Breast epithelium (tissue), 4 donors: ENCODE measurements at places on chromosomes 11 and 22. TPM values are rescaled to one million over a fixed set of nuclear protein-coding genes. Genes with fewer than 3 reads are reported as not detected.

The C1QTNF5 gene
- total RNA-seq, result 55.0 TPM

The SERPINH1 gene
- 168 TPM for total RNA-seq

The IGLL1 gene
- total RNA-seq, result not detected

The TCN1 gene
- not detected for total RNA-seq

The TP53I11 gene
- 75.7 TPM for total RNA-seq

GRCh38 chr11:115363921-115364320 is 140.3 kb downstream of the CADM1 start:
- DNase-seq, result no peak
- no peaks in the 10 kb centered on the region for H3K4me1 ChIP-seq
- H3K27ac ChIP-seq, result no peak overlapping the region
- no peak overlapping the region for H3K4me3 ChIP-seq

GRCh38 chr11:131964698-131965483 is 594.5 kb downstream of the NTM start:
- H3K4me1 ChIP-seq, result no peaks in the 10 kb centered on the region
- H3K36me3 ChIP-seq, result no peaks in the 10 kb centered on the region
- H3K4me3 ChIP-seq, result no peak overlapping the region
- no peaks in the 10 kb centered on the region for H3K27me3 ChIP-seq
- H3K27ac ChIP-seq, result no peak overlapping the region
- no peak for DNase-seq

GRCh38 chr22:20137671-20138416 is 6.2 kb downstream of the ZDHHC8 start:
- H3K36me3 ChIP-seq, result no peaks in the 10 kb centered on the region
- no peak overlapping the region for H3K4me3 ChIP-seq
- H3K4me1 ChIP-seq, result peaks cover 16% of the 10 kb centered on the region
- H3K27me3 ChIP-seq, result no peaks in the 10 kb centered on the region
- DNase-seq, result no peak

DNA sequence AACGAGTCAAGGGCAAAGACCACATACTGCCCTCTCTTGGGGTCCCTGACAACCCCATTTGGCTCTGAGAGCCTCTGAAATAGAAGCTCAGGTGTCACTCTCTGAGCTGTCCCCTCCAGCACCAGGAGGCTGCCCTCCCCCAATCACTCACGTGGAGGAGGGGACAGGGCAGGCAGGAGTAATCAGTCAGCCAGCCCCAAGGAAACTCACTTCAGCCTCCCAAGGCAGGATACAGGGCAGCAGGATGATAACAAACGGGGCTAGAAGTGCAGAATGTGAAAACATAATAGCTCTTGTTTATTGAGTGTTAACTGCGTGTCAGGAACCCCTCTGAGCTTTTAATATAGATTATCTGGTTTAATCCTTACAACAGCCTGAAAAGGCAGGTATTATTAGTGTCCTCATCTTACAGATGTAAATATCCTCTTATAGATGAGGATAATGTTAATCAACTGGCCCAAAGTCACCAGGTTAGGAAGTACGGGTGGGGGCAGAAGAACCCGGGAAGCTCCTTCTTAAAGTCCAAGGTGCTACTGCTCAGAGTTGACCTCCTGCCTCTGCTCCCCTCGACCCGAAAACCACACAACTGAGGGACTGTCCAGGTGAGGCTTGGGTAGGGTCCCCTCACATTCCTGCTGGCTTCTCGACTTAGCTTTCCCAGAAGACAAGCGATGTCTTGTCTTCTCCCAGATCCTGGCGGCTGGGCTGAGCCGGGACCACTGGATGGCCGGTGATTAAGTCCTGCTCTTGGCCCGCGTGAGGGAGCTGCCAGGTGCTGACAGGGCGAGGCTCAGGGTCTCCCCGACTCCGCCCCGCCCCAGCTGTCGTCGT is 2.7 kb downstream of the CHRM4 start:
- DNase-seq, result no peak
- H3K4me3 ChIP-seq, result peak overlapping the region; percentile 46
- H3K4me1 ChIP-seq, result peaks cover 20% of the 10 kb centered on the region
- H3K27ac ChIP-seq, result no peak overlapping the region

GRCh38 chr22:44051961-44052360 is 27.9 kb downstream of the PARVB start:
- H3K4me1 ChIP-seq, result no peaks in the 10 kb centered on the region
- H3K4me3 ChIP-seq, result no peak overlapping the region
- DNase-seq, result no peak
- no peaks in the 10 kb centered on the region for H3K27me3 ChIP-seq
- H3K36me3 ChIP-seq, result no peaks in the 10 kb centered on the region

GRCh38 chr11:35377262-35377661 is 42.1 kb downstream of the SLC1A2 start:
- H3K27me3 ChIP-seq, result no peaks in the 10 kb centered on the region
- DNase-seq, result no peak
- H3K4me3 ChIP-seq, result no peak overlapping the region
- H3K36me3 ChIP-seq, result no peaks in the 10 kb centered on the region
- peak overlapping the region; percentile 61 for H3K27ac ChIP-seq
- H3K4me1 ChIP-seq, result no peaks in the 10 kb centered on the region

- no peaks in the 10 kb centered on the region for H3K4me1 ChIP-seq
- no peak for DNase-seq
- no peaks in the 10 kb centered on the region for H3K27me3 ChIP-seq
- H3K27ac ChIP-seq, result no peak overlapping the region
- H3K4me3 ChIP-seq, result no peak overlapping the region
- H3K36me3 ChIP-seq, result peaks cover 4% of the 10 kb centered on the region
Measured at GRCh38 chr11:13421561-13421960, 41.5 kb downstream of the BTBD10 start.

DNA sequence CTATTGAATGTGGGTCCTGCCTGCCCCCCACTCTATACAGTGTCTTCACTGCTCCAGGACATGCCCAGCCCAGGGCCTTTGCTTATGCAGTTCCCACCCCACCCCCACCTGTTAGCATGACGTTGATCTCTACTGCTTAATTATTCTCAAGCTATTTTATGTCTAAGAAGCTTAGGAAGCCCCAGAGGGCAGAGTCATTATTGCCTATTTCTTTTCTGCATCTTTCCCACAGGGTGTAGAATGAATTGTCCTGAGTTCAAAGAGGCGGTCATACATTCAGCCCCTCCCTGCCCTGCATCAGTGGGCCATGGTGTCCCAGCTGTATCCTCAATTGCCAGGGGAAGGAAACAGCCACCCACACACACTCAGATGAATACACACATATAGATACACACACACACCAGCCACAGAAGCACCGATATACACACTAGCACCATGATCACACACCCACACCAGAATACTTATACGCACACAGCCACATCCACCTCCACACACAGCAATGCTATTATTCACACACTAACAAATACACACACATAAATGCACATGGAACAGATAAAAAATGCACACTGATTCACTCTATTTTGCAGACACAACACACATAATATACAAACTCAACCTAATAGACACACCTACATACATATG is 1.5 kb downstream of the PDE2A start:
- H3K4me3 ChIP-seq, result no peak overlapping the region
- H3K36me3 ChIP-seq, result no peaks in the 10 kb centered on the region
- no peak for DNase-seq
- H3K27me3 ChIP-seq, result peaks cover 58% of the 10 kb centered on the region
- H3K27ac ChIP-seq, result no peak overlapping the region

DNA sequence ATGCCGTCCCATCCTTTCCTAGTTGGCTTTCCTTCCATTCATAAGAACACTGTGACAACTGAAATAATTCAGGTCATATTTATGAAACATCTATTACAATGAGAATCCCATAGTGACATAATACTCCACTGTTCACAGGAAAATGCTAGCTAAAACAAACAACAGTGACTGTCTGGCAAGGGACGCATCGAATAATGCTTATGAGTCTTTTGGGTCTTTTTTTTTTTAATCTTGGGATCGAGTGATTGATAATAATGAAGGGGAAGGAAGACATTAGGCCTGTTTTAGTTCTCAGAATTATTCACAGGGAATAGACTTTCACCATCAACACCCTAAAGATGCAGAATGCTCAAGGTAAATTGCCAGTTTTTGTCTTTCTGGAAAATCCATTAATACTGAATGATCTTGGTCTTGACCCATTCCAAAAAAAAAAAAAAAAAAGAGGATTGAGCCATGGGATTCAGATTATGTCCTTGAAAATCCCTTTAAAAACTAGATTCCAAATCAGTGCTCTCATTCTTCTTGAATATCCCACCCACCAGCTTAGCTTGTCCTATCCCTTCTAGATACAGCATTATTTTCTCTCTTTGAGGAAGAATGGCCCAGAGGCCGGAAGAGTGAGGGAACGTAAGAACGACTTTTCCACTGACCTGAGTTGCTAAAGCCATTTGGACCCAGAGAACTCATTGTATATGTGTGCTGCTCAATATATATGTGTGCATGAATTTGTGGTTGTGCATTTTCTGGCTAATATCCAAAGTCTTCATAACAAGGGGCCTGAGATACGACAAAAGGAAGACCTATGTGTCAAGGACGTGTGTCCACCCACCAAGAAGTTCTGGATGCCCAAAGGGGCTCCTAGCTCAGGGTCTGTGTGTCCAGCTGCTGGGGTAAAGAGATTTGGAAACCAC is 35.2 kb upstream of the CREB3L1 start:
- H3K27ac ChIP-seq, result peak overlapping the region; percentile 74
- no peak overlapping the region for H3K4me3 ChIP-seq
- no peaks in the 10 kb centered on the region for H3K27me3 ChIP-seq
- DNase-seq, result no peak
- H3K36me3 ChIP-seq, result no peaks in the 10 kb centered on the region
- no peaks in the 10 kb centered on the region for H3K4me1 ChIP-seq

DNA sequence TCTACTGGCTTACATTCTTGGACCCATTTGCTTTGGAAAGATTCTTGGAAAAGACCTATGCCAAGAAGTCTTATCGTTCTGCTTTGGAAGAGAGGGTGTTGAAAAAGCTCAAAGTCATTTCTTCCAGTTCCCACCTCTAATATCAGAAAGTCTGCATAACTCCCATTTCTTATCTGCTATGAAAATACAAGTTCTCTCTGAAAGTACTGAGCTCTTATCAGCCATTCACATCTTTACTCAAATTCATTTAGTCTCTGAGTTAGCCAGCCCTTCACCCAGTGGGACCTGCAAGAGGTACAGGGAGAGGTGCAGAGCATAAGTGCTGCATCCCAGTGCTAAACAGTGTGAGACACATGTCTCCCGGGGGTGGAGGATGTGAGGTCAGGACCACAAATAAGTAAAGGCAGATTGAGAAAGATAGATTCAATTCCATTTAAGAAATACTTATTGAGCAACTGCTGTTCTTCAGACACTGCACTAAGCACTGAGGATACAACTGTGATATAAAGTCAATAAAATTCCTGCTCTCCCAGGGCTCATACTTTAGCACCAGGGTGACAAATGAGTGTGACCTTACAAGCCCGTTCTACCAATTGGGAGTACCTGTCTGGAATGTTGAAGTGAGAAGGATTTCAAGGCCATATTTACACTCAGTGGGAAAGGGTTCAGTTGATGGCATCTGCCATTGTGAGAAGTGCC is 76.7 kb downstream of the PISD start:
- no peaks in the 10 kb centered on the region for H3K27me3 ChIP-seq
- H3K36me3 ChIP-seq, result no peaks in the 10 kb centered on the region
- peak overlapping the region; percentile 81 for H3K27ac ChIP-seq
- no peak for DNase-seq
- H3K4me1 ChIP-seq, result no peaks in the 10 kb centered on the region

- H3K4me1 ChIP-seq, result no peaks in the 10 kb centered on the region
- DNase-seq, result no peak
- no peaks in the 10 kb centered on the region for H3K27me3 ChIP-seq
Measured at GRCh38 chr22:37239336-37240239, 4.5 kb downstream of the RAC2 start.

GRCh38 chr11:560305-561147 is at the start of the genes LMNTD2 and RASSF7:
LMNTD2 (minus strand) TSS chr11:560738; CDS start chr11:560716, 22 bp downstream.
RASSF7 (plus strand) TSS chr11:560970; CDS start chr11:561769, 799 bp downstream.
- H3K4me1 ChIP-seq, result no peaks in the 10 kb centered on the region
- peak within 1 kb of the TSS; percentile 63 for H3K4me3 ChIP-seq
- H3K27me3 ChIP-seq, result no peaks in the 10 kb centered on the region
- peak within 1 kb of the TSS; percentile 89 for H3K27ac ChIP-seq

DNA sequence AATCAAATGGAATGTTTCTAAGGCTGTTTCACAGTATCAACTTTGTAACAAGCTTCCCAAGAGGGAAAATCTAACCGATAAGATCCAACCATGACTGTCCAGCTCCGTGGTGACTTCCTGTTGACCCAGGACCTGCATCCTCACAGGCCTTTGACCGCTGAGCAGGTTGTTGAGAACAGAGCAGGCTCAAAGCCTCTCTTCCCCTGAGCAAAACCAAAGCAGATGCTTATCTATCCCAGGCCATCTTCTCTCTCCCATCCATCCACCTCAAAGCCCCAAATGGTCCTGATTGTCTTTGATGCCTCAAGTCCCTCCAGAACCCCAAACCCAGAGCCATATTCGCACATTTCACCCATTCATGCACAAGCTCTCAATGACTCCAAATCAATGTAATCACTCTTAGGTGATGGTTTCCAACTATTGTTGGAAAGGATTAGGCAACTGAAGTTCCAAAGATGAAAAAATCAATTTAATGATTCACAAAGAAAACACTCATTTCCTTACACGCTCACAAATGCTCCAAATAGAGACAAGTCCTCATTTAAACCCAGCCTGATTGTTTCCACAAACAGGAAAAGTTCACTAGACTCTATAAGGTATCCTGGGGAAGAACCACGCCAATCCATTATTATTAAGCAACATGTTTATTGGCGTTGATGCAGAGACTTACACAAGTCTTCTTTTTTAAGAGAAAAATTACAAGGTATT is 48.7 kb downstream of the C11orf58 start:
- DNase-seq, result no peak
- no peaks in the 10 kb centered on the region for H3K27me3 ChIP-seq
- H3K27ac ChIP-seq, result no peak overlapping the region
- no peak overlapping the region for H3K4me3 ChIP-seq
- H3K4me1 ChIP-seq, result peaks cover 7% of the 10 kb centered on the region

DNA sequence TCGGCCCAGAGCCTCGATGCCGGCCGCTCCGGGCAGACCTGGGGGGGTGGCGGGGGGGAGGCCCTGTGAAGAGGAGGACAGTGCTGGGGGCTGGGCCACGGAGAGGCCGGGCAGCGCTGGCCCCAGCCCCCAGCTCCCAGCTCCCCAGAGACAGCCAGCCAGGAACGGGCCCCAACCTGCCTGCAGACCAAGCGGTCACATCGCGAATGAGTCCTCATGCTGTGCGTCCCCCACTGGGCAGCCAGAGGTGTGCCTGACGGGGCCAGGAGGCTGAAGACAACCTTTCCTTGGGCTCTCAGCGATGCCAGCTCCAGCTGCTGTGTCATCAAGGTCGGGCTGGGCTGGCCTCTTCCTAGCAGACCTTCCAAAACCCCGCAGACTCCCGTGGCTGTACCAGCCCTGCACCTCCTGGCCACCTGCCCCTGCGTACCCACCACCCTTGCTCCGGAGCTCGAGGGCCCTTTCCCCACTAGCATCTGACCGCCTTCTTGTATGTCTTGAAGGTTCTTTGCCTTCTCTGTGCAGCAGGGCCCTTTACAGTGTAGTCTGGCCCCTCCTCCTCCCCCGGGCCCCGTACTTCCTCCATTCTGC is 88.4 kb downstream of the CDKN1C start:
- no peak overlapping the region for H3K4me3 ChIP-seq
- H3K4me1 ChIP-seq, result no peaks in the 10 kb centered on the region
- no peak for DNase-seq
- peak overlapping the region; percentile 10 for H3K27ac ChIP-seq

GRCh38 chr22:20906387-20906767 is 10.8 kb upstream of the CRKL start:
- no peaks in the 10 kb centered on the region for H3K4me1 ChIP-seq
- H3K36me3 ChIP-seq, result no peaks in the 10 kb centered on the region
- H3K27ac ChIP-seq, result no peak overlapping the region
- no peak overlapping the region for H3K4me3 ChIP-seq
